ENCODE measurements at places on chromosomes 3 and 15.

DNA sequence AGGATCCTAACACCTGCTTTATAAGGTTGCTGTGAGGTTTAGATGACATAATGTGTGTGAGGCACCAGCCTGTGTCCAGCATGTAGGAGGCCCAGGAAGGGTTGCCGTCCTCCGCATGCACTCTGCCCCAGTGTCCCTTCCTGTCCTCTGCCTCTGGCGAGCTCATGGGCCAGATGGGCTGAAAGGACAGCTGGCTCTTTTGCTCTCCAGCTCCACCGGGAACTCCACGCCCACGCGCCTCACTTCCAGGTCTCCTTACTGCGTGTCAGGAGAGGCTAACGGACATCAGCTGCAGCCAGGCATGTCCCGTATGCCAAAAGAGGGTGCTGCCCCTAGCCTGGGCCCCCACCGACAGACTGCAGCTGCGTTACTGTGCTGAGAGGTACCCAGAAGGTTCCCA lies 12.2 kb downstream of the MUC20 start:
- no peak for DNase-seq

- DNase-seq, result no peak
These were observed 29.7 kb upstream of the SHC4 start for GRCh38 chr15:48993380-48993779.

GRCh38 chr3:146589899-146590508 lies 15.1 kb downstream of the PLSCR5 start:
- DNase-seq, result peak; percentile 31

- DNase-seq, result no peak
These were observed 79.6 kb downstream of the SUMF1 start for GRCh38 chr3:4387210-4388204.

- no peak for DNase-seq
These were observed 916.8 kb downstream of the CADM2 start for GRCh38 chr3:85875589-85875988.

- no peak for DNase-seq
These were observed 1.3 kb upstream of the MON1A start for GRCh38 chr3:49930922-49931321.

DNA sequence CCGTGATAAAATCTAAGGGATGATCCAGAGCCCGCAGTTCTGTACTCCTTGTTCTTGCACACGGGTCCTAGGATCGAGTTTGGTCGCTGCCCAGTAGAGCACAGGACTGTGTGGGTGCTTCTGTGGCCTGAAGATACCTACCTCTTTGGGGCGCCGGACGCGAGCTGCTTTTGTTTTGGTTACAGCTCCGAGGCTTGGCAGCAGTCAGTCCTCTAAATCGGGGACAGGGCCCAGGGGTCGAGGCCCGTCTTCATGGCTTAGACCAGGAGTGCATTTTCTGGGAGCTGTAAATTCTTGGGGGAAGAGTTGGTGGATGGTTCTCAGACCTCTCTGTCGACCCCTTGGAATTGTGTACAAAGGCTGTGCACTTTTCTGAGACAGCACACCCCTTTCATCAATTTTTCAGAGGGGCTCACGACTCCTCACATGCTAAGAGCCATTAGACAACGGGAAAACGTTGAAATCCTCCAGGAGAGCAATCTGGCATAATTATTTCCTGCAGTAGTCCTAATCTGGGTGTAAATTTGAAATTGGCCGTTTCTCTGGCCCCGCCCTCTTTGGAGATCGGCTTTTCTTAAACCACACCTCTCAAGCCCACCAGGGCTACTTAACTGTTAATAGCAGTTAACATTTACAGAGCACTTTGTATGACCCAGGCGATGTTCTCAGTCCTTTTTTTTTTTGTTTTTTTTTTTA lies 928 bp downstream of the CEP97 start:
- DNase-seq, result peak; percentile 37

All from DMS79 treated with DMSO at 0.1 percent for 48 hours (cell line).